NCI-H1417 treated with DMSO at 0.1 percent for 48 hours (cell line): ENCODE measurements at places on chromosomes 7 and 10.

GRCh38 chr10:23172429-23173213 lies 19.5 kb upstream of the PTF1A start:
- DNase-seq: no peak

- no peak for DNase-seq
Measured at GRCh38 chr7:103929901-103930311, 59.6 kb downstream of the RELN start.

- no peak for DNase-seq
Measured at GRCh38 chr10:1938317-1938716, 201.0 kb upstream of the ADARB2 start.

- DNase-seq: no peak
Measured at GRCh38 chr7:28297801-28298459, 114.4 kb upstream of the CREB5 start.

- no peak for DNase-seq
Measured at GRCh38 chr7:102189756-102190155, 96.9 kb upstream of the SH2B2 start.
